NCI-H1105 treated with DMSO at 0.1 percent for 48 hours (cell line): ENCODE measurements at places on chromosomes 13 and 19.
A peak's percentile ranks its signal among the peaks of the same experiment; 100 is the strongest.

GRCh38 chr19:14383661-14384555, 2.7 kb downstream of the ADGRE5 start:
- no peak for DNase-seq

- DNase-seq = no peak
These were observed 124.0 kb upstream of the RNF113B start for GRCh38 chr13:98300956-98301641.

DNA sequence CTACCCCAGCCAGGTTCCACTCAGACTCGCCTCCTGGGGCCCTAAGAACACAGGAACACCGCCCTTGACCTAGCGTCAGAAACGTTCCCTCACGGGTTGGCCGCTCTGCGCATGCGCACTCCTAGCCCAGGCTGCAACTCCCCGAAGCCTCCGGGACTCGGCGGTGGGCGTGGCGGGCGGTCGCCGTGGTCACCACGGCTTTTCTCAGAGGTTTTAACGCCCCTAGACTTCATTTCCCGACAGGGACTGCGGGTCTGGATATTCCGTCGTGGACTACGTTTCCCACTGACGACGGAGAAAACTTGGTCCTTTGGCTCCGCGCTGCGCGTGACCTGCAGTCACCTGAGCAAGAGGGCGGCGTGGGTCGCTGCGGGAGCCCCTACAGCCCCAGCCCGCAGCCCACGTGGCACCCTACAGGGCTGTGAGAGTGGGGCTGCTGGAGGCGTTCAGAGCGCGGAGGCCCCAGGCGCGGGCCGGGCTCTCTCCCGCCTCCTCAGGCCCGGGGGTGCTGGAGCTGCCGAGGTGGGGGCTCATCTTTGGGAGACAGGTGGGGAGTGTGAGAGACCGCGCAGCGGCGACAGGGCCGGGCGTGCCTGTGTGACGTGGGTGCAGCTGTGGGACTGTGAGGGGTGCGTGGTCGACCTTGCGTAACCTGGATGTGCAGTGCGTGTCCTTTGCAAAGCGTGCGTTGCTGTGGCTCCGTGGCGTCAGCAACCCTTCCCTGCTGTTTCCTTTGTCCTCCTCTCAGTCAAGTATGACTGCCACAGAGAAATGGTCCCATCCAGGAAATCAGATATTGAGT, 38.0 kb upstream of the ZNF573 start:
- peak; percentile 26 for DNase-seq

DNA sequence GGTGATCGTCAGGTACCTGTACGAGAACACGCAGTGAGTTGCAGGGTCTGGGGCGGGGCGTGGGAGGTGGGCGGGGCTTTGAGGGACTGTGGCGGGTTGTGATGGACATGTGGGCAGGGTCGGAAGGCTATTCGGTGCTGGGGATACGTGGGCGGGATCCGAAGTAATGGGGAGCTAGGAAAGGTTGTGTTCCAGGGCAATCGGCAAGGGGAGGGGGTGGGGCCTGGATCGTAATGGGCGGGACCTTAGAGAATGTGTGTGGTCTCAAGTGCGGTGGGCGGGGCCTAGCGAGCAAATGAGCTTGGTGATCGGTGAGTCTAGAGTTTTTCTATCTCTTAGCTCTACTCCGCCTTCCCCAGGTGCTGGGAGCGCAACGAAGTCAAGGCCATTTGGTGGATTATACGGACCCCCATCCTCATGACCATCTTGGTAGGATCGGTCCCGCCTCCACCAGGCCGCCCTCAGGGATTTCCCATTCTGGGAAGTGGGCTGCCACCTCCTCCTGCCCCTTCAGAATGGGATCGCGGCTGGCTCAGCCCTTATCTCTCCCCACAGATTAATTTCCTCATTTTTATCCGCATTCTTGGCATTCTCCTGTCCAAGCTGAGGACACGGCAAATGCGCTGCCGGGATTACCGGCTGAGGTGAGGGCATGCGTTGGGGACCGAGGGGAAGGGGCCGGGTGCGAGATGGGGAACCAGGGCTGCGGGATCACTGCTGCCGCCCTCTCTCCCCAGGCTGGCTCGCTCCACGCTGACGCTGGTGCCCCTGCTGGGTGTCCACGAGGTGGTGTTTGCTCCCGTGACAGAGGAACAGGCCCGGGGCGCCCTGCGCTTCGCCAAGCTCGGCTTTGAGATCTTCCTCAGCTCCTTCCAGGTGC, 9.6 kb downstream of the GIPR start:
- peak; percentile 75 for DNase-seq

DNA sequence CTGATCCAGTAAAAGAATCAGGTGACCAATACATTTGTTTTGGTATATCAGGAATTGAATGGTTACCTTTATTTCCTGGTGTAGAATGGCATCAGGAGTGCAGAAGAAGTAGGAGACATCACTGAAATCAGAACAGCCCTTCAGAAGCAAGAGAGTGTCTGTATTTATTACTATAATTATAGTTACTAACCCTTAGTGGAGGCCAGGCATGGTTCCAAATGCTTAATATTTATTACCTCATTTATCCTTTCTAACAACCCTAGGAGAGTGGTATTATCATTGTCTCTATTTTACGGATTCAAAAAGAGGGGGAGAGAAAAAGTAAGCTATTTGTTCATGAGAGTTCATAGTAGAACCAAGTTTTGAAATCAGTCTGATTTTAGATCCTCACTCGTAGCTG, 1292.9 kb downstream of the PCDH9 start:
- peak; percentile 99 for DNase-seq

DNA sequence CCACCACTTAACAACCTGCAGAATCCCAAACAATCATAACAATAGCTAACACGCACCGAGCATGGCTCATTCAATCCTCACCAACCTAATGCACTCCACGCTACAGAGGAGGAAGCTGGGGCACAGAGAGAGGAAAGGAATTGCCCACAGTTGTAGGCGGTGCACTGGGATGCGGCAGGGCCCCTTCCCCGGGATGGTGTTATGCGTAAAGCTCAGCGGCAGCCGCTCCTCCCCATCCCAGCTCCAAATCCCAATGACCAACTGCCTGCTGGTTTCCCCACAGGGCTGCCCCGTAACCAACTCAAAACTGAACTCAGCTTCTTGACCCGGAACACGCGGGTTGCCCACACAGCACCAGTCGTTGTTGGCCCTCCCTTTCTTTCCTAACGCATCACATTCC, 42.2 kb downstream of the SERP2 start:
- no peak for DNase-seq

- DNase-seq = no peak
These were observed 78.4 kb downstream of the TEX29 start for GRCh38 chr13:111398715-111399299.

DNA sequence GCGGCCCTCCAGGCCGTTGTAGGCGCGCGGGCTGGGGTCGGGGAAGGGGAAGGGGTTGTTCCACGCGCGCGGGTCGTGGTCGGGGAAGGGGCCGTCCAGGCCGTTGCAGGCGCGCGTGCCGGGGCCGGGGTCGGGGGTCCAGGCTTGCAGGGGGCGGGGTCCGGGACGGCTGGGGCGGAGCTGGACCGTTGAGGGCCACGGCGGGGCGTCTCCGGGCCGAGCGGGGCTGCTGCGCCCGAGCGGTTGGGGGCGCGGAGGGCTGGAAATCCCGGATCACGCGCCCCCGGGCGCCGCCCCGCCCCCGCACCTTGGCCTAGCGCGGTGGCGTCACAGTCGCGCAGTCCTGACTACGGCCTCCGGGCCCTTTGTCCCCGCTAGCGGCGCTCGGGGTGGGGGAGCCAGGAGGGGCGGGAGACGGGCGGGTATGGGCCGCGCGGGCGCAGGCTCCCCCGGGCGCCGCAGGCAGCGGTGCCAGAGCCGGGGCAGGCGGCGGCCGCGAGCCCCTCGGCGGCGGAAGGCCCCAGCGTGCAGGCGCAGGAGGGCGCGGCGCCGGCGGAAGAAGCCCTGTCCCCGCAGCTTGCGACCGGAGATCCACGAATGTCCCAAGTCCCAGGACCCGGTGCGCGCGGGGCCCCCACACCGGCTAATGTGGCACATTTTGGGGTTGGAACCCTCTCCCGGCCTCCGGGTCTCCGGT, 665 bp downstream of the GPX4 start:
- peak; percentile 48 for DNase-seq

GRCh38 chr13:71291842-71292146, 575.2 kb downstream of the DACH1 start:
- no peak for DNase-seq

- DNase-seq = no peak
These were observed 1591.6 kb upstream of the MIR17HG start for GRCh38 chr13:89755729-89756492.

- no peak for DNase-seq
These were observed 91.4 kb downstream of the COL4A1 start for GRCh38 chr13:110215606-110216005.

DNA sequence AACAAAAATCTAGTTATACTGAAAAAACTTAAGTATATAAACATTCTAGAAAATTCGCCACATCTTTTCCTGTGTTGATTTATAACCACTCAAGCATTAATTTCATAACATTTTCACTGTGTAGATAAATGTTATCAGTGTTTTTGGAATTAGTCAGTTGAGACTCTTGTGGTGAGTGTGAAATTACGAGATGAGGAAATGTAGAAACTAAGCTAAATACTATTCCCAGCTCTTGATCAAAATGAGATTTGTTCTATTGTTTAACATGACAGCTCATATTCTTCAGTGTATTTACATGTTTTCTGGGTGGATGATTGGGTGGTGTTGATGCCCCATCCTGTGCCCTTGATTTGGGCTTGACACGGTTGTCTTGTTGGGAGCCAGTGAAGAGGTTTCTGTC, 406.8 kb downstream of the DACH1 start:
- no peak for DNase-seq

GRCh38 chr19:15439821-15440641, 9.7 kb downstream of the WIZ start:
- no peak for DNase-seq

GRCh38 chr13:94031609-94032008, 447.9 kb downstream of the DCT start:
- DNase-seq = no peak

GRCh38 chr19:21047716-21048115, 27.3 kb downstream of the ZNF430 start:
- DNase-seq = no peak

DNA sequence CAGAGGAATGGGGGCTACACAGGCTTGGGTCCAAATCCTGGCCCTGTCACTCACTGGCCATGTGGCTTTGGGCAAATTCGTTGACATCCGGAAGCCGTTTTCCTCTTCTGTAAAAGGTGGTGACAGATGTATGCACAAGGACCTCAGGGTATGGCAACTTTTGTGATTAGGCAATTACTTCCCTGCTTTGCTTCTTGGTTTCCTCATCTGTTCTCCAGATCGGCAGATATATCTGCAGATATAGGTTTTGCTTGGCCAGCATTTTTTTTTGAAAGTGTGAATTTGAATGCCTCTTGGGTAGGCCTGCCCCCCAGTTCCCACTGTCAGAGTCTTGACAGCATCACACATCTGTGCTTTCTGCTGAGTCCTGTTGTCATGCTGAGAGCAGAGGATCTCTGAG, 17.7 kb downstream of the TMEM272 start:
- DNase-seq = no peak

DNA sequence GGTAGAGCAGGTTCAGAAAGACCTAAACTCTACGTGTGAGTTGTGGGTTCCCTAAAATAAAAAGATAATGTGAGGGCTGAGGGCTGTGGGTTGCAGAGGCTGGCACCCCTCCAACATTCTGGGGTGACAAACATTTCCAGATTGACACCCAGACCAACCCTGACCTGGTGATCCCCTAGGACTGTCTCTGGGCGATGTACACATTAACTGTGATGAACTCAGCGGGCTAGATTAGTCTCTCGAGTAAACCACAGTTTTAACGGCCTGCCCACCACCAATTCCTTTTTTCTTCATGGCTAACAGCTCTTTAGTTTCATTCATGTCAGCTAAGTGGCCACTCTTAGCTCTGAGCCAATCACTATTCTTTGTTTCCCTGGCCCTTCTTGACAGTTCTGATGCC, 24.8 kb downstream of the SIAH3 start:
- no peak for DNase-seq

DNA sequence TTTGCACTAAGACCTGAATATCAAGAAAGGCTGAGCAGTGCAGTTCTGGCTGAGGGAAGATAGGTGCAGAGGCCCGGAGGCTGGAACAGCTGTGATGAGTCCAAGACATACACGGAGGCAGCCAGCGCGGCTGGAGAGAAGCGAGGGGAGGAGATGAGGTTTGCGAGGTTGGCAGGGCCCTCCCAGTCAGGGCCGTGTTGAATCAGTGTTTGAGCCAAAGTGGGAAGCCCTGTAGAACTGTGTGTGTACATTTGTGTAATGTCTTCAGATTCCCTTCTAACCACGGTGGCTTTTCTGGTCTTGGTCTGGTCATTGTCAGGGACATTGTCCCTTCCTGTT, 34.9 kb downstream of the PAK4 start:
- no peak for DNase-seq

GRCh38 chr13:44436589-44437337, 63.1 kb downstream of the SERP2 start:
- peak; percentile 88 for DNase-seq

DNA sequence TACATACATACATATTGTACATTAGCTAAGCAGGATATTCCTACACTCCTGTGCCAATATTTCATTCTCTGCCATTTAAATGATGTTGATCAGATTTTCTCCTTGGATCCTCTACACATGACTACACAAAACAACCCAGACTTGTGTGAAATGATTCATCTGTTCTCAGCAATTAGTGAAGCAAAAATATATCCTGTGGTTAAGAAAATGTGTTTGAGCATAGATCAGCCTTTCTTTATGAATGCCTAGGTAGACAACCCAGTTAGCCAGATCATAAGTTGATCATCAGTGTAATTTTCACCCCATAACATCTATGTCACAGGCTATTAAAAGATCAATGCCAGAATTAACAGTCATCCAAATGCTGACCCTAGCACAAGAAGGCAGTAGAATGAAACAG, 275.2 kb upstream of the EDNRB start:
- no peak for DNase-seq

- no peak for DNase-seq
These were observed 117.0 kb upstream of the SOX21 start for GRCh38 chr13:94829185-94829836.

DNA sequence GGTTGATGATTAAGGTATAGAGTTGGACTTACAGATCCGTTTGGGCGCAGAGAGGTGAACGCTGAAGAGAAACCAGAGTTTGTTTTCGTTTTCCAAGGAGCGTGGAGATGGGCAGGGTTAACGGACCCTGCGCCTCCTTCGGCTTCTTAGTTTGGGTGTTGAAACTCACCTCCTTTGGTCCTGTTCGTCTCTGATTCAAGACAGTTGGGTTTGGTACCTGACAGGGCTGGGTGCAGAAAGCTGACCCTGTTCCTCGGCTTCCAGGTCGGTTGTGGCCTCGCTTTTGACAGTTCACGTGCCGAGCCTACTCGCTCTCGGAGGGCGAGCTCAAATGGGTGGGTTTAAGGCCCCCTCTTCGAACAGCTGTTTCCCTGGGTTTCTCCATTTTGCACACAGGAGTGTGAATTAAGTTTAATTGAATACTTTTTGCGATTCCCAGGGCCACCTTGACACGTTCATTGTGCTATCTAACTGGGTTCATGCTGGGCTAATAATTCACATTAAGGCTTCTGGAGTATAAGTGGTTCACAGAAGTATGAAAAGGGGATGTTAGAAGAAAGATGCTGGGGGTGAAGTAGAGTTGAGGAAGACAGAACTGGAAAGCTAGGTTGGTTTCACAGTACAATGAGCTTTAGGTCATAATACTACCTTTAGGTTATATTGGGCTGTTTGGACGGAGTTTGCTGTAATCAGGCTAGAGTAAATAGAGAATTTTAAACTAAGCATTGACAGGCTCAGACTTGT, 638 bp downstream of the USPL1 start:
- no peak for DNase-seq

- DNase-seq = no peak
These were observed 19.6 kb downstream of the HMGB1 start for GRCh38 chr13:30446126-30446500.
